ENCODE measurements at places on chromosomes 2 and 18.

DNA sequence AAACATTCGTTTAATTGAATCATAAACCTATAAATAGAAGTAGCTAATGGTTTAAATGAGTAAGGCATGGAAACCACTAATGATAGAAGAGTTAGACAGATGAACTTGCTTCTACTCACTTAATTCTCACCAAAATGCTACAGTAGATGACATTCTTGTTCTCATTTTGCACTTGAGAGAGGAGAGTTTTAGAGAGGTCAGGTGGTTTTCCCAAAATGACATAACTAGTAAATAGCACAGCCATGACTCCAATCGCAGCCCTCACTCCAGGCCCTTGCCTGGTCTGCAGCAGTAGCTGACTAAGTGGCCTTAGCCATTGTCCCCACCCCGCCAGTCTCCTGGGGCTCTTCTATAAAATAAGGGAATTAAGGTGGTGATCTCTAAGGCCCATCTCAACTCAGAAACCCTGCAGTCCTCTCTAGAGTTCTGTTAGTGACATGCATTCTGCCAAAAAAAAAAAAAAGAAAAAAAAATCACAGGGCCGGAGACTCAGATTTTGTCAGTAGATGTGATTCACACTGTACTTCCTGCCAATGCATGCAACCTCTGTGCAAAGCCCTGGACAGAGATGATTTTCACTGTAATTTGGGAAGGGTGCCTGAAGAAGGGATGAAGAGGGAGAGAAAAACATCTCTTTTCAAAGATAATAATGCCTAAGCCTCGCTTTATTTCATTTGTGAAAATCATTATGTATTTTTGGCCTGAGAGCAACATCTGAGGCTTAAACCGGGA, 221.8 kb downstream of the ANAPC1 start:
- DNase-seq, result no peak
- no peak overlapping the region for H3K4me3 ChIP-seq
- H3K27me3 ChIP-seq, result no peaks in the 10 kb centered on the region

GRCh38 chr2:111638274-111638877, 245.6 kb downstream of the ANAPC1 start:
- no peaks in the 10 kb centered on the region for H3K36me3 ChIP-seq
- no peak overlapping the region for H3K27ac ChIP-seq
- H3K4me3 ChIP-seq, result no peak overlapping the region
- H3K27me3 ChIP-seq, result no peaks in the 10 kb centered on the region

- DNase-seq, result no peak
- no peak overlapping the region for H3K4me3 ChIP-seq
- no peak overlapping the region for H3K27ac ChIP-seq
- no peaks in the 10 kb centered on the region for H3K27me3 ChIP-seq
These were observed 48.7 kb downstream of the TET3 start for GRCh38 chr2:74033375-74033774.

- peaks cover 8% of the 10 kb centered on the region for H3K4me1 ChIP-seq
- H3K4me3 ChIP-seq, result no peak overlapping the region
- DNase-seq, result no peak
- no peak overlapping the region for H3K27ac ChIP-seq
- H3K36me3 ChIP-seq, result no peaks in the 10 kb centered on the region
- H3K27me3 ChIP-seq, result no peaks in the 10 kb centered on the region
These were observed 98.6 kb downstream of the CAPN13 start for GRCh38 chr2:30708491-30709290.

- H3K36me3 ChIP-seq, result no peaks in the 10 kb centered on the region
- no peak for DNase-seq
- H3K4me1 ChIP-seq, result no peaks in the 10 kb centered on the region
- H3K27ac ChIP-seq, result no peak overlapping the region
- H3K27me3 ChIP-seq, result no peaks in the 10 kb centered on the region
- no peak overlapping the region for H3K4me3 ChIP-seq
These were observed 162.4 kb downstream of the GPD2 start for GRCh38 chr2:156598563-156598962.

Measured in esophagus squamous epithelium (tissue), 5 donors.